Right lung (tissue), 10 donors: ENCODE measurements at places on chromosomes 1 and 21. TPM values are rescaled to one million over a fixed set of nuclear protein-coding genes. Genes with fewer than 3 reads are reported as not detected.

The FALEC gene
- polyA plus RNA-seq: 0.67 TPM

The MYOG gene
- polyA plus RNA-seq: 0.55 TPM

The LRRC38 gene
- not detected for polyA plus RNA-seq

The TGFB2 gene
- 181 TPM for polyA plus RNA-seq

- DNase-seq: no peak
Measured at GRCh38 chr1:234863551-234863971, 253.6 kb upstream of the IRF2BP2 start.

DNA sequence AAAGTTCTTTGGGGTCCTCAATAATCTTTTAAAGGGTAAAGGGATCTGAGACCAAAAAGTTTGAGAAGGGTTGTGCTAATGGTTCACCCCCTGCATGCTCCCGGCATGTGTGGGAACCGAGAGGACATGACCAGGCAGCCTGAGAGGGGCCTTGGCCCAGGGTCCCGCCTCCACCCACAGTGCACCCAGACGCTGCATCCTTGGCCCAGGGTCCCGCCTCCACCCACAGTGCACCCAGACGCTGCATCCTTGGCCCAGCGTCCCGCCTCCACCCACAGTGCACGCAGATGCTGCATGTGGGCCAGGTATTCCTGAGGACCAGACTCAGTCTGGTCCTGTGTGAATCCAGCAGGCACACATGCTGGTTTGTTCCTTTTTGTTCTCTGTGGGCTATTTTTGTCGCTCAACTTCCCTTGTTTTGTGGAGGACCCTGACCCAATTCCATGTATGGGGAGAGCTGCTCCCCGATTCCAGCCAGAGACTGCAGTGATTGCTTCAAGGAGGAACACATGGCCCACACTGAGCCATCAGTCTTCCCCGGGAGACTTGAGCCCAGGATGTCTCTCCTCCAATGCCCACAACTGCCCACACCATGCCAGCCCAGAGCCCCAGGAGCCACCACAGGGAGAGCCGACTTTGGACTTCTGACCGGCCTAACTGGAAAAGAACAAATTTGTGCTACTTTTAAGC is 3.5 kb downstream of the NPHP4 start:
- DNase-seq: no peak

DNA sequence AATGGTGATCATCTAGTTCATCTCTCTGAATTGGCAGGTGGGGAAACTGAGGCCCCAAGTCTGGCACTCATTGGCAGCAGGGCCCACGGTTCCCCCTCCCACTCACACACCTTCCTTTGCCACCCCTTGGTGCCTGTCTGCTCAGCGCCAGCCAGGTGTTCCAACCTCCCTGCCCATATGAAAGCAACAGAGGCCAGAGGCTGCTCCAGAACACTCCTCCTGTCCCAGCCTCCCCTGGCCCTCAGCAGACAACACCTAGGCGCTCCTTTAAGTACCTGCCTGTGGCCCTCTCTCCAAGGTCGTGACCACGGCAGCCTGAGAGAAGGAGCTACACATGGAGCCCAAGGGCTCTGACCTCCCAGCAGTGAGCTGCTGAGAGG is 362.3 kb upstream of the VAMP3 start:
- no peak for DNase-seq

DNA sequence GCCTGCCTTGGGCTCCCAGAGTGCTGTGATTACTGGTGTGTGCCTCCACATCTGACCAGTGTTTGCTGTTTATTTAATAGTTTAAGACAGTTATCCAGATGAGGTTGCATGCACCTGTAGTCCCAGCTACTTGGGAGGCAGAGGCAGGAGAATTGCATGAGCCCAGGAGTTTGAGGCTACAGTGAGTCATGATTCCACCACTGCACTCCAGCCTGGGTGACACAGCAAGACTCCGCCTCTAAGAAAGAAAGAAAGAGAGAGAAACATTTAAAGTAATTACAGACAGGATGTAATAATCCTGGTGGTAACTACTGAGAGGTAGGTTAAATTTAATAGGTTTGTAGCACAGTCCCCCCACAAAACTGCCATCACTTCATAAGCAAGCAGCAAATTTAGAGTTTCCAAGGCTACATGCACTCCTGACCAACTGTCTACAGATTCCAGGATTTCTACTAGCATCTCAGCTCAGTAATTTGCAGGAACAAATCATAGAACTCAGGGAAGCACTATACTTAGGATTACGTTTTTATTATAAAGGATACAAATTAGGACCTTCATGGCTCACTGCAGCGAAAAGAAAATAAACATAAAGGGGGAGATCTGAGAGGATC is 89.6 kb downstream of the PKN2 start:
- no peak for DNase-seq

- DNase-seq: no peak
Measured at GRCh38 chr1:77476475-77476874, 194.7 kb downstream of the AK5 start.

DNA sequence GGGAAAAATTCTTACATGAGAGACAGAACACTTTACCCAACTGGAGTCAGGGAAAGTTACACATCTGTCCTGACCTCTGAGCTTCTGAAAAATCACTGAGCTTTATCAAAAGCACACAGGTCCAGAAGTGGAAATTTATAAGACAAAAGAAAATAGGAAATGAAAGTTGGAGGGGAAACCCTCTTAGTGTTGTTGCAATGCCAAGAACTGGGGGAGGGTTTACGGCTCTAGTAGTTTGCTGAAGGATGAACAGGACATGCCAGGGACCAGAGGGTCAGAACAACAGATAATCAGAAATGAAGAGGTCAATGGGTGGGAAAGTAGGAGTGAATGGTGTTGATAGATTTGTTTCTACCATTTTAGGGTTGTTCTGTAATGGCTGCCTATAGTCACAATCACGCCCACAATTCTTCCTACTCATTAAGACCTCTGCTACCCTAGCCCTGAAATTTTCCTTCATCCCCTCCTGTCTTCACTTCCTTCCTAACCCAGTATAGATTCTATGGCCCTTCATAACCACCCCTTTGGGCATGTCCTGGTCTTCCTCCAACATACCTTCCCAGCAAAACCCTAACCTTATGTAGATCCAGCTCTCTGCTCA is 30.3 kb upstream of the FMOD start:
- no peak for DNase-seq
